Smooth muscle cell of the pulmonary artery (primary cell): ENCODE measurements at places on chromosomes 5 and 9. TPM values are rescaled to one million over a fixed set of nuclear protein-coding genes. Genes with fewer than 3 reads are reported as not detected.

Gene LCNL1
- 0.50 and 1.1 TPM in 2 replicates for total RNA-seq

Gene EGFL7
- 28.3 and 40.9 TPM in 2 replicates for total RNA-seq

Gene NR5A1
- total RNA-seq: not detected in 2 replicates

Gene DAB2IP
- 30.8 and 33.3 TPM in 2 replicates for total RNA-seq

Gene CSF2
- 1.9 TPM in 1 of 2 replicates, not detected in the other for total RNA-seq

Gene ARID3C
- 0.13 and 0.36 TPM in 2 replicates for total RNA-seq

Gene SPZ1
- total RNA-seq: not detected in 2 replicates

Gene OBP2B
- total RNA-seq: not detected in 2 replicates

Gene PCDHA1
- 0.20 TPM in 1 of 2 replicates, not detected in the other for total RNA-seq

Gene ENG
- total RNA-seq: 95.5 and 100 TPM in 2 replicates

Gene PLGRKT
- total RNA-seq: 8.3 and 9.5 TPM in 2 replicates

Gene PCDHGA9
- 5.2 and 5.5 TPM in 2 replicates for total RNA-seq

Gene AGXT2
- not detected in 2 replicates for total RNA-seq

Gene PMPCA
- total RNA-seq: 39.4 and 45.8 TPM in 2 replicates

Gene GPR21
- total RNA-seq: 2.2 and 3.1 TPM in 2 replicates

Gene FNIP1
- 42.9 and 49.1 TPM in 2 replicates for total RNA-seq

Gene KIF20A
- total RNA-seq: 8.9 and 21.6 TPM in 2 replicates

Gene SLC6A3
- not detected in 2 replicates for total RNA-seq

Gene NPDC1
- total RNA-seq: 21.6 and 66.1 TPM in 2 replicates

Gene OTP
- not detected in 2 replicates for total RNA-seq

Gene PDE8B
- total RNA-seq: 0.40 and 0.46 TPM in 2 replicates

Gene MEIKIN
- not detected in 2 replicates for total RNA-seq

Gene GMCL2
- total RNA-seq: not detected in 2 replicates

Gene LCN1
- total RNA-seq: 0.20 and 0.43 TPM in 2 replicates

Gene CCL27
- 0.17 TPM in 1 of 2 replicates, not detected in the other for total RNA-seq

Gene GCNT4
- 1.8 and 5.0 TPM in 2 replicates for total RNA-seq

Gene ZNF169
- total RNA-seq: 2.9 and 4.2 TPM in 2 replicates

Gene FOXD4L4
- 0.17 and 0.20 TPM in 2 replicates for total RNA-seq

Gene PCDHA8
- 0.07 and 0.26 TPM in 2 replicates for total RNA-seq

Gene PAPPA
- 144 and 201 TPM in 2 replicates for total RNA-seq

Gene PCDHB7
- total RNA-seq: 0.33 and 1.1 TPM in 2 replicates
